ENCODE measurements at places on chromosomes 12 and 14.

GRCh38 chr12:92108651-92109050 lies 37.0 kb downstream of the BTG1 start:
- DNase-seq, result no peak

- DNase-seq, result peak; percentile 61
Measured at GRCh38 chr14:74963705-74964271, 8.4 kb upstream of the PGF start.

DNA sequence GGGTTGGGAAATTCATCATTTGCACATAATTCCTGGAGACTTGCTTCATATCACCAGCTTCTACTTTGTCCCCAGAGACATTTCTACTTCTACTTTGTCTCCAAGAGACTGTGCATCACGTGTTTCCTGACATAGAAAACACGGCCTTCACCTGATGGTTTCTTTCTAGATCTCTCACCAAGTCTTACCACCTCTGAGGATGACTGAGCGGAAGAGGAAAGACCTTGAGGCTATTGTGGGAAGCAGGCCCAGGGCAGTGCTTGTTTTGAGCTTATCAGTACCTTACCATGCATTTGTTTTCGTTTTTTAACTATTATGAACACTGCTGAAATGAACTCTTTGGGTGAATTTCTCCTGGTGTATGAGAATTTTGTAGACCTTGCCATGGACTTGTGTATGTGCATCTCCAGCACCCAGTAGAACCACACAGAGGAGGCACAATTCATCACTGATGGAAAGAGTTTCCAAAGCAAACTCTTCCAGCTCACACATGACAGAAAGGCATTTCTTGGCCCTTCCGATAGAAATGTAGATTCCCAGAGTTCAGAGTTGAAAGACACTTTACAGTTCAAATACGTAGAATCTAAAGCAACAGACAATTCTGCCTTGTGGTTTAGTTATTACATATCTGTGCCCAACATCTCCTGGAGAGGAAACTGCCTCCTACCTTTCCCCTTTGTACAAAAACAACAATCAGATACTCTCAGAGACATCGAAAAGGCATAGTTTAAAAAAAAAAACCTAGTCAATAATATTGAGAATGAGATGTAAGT lies 434.7 kb downstream of the FUT8 start:
- peak; percentile 82 for DNase-seq

- no peak for DNase-seq
Measured at GRCh38 chr14:99777951-99778350, 15.3 kb upstream of the EML1 start.

GRCh38 chr12:57216014-57216911 lies at the start of gene NXPH4:
NXPH4 (plus strand) TSS chr12:57216794; CDS start chr12:57216970, 176 bp downstream.
- DNase-seq, result no peak

DNA sequence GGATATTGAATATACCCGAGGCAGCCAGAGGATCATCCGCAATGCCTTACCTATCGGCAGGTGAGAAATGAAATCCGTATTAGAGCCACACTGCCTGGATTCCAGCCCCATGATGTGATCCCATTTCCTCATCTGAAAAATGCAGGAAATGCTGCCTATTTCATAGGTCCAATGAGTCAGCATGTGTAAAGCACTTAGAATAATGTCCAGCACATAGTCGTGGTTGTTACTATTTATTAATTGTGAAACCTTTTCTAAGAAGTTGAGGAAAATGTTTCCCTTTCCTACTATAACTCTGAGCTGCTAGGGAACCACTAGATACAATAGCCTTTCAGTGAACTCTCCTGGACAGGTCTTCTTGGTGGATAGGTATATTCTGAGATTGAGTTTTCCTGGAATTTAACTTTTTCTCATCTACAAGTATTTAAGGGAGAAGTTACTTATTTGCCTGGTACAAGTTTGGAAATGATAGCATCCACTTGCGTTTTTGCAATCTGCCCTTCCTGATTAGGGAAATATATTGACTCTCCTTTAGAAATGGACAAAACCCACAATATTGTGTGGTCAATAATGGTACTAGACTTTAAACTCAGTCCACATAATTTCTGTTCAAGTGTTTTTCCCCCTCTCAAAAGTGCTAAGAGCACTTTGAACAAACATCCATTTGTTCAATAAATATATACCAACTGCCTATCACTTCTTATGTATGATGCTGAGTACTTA lies 12.2 kb downstream of the POLR3B start:
- DNase-seq, result no peak

DNA sequence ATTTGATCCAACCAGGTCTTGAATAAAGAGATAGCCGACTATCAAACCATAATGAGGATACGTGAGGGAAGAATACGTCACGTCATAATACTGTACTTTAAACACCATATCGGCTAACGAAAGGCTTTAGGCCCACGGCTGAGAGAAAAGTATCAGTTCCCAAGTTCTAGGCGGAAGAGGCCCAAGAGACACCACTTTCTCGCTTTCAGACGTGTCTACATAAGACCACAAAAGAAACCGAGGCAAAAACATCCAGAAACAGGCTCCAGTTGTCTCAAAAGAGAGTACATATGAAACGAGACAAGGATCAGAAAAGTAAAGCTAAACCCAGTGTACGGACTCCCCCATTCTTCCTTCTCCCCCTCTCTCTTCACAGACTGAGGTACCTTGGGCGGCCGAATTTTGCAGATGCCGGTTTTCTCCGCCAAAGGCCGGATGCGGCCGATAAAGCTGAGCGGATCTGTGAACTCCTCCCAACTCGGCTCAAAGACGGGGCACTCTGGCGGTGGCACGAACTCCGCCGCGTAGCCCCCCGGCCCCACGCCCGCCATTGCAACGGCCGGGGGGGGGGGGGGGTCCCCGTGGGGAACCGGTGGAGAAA lies 479 bp downstream of the KDM5A start:
- no peak for DNase-seq

Data from common myeloid progenitor, CD34-positive (primary cell).